Neural progenitor cell (in vitro differentiated cells): ENCODE measurements at places on chromosomes 5 and 9. TPM values are rescaled to one million over a fixed set of nuclear protein-coding genes. Genes with fewer than 3 reads are reported as not detected.
A peak's percentile ranks its signal among the peaks of the same experiment; 100 is the strongest.

The SLC25A51 gene
- total RNA-seq, result 22.6 and 24.6 TPM in 2 replicates

The RNF183 gene
- total RNA-seq, result 0.09 and 0.28 TPM in 2 replicates

The PCDHGB1 gene
- 3.6 and 4.3 TPM in 2 replicates for total RNA-seq

The SPATA31A3 gene
- not detected in 2 replicates for total RNA-seq

The NR5A1 gene
- total RNA-seq, result 1.0 and 3.3 TPM in 2 replicates

The LRRC19 gene
- total RNA-seq, result not detected in 2 replicates

The BAAT gene
- 0.09 and 0.15 TPM in 2 replicates for total RNA-seq

The LVRN gene
- total RNA-seq, result 0.41 and 0.53 TPM in 2 replicates

GRCh38 chr9:116860509-116861120 is 173.5 kb downstream of the TRIM32 start:
- DNase-seq, result peak; percentile 85

DNA sequence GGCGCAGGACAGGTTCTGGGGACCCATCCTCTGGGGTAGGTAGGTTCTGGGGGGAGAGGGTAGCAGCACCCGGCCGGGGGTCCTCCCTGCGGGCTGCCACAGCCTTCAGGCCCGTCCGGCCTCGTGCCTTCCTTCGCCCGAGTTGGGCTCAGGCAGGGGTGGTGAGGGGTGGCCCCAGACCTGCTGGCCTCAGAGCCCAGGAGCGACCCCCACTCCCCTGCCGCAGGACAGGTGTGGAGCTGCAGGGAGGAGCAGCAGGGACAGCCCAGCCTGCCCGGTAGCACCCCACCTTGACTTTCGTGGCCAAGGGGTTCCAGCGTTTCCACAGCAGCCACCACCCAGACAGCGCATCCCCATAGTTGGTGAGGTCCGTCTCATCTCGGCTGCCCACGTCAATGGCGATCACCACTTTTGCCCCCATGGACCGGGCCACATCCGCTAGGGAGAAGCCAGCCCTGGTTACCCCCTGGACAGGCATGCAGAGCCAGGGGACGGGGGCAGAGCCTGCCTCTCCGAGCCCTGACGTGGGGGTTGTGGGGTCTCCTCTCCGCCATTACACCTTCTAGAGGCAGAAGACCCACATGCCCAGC is 3.4 kb upstream of the NSMF start:
- DNase-seq, result no peak

DNA sequence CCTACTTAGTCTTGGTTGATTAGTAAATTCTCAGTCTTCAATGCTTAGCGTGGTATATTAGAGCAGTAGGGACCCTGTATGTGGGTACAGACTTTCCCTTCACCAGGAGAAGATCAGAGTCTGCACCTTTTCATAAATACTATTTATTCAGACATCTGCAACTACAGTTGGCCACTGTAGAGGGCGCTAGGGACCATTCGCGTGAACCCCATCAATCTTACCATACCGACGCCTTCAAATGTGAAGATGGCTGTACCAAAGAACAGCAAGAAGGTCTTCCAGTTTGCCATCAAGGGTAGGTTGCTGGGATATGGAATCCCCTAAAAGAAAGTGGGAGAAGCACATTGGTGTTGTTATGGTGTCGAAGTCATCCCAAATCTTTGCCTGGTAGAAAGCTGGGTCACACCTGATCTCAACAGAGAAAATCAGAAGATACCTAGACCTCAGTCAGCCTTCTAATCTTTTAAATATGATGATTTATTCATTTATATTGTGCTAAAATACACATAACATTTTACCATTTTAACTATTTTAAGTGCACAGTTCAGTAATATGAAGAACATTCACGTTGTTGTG is 19.1 kb downstream of the SLC36A3 start:
- peak; percentile 41 for DNase-seq

GRCh38 chr5:168946363-168946762 is 354.6 kb downstream of the SLIT3 start:
- DNase-seq, result peak; percentile 72

DNA sequence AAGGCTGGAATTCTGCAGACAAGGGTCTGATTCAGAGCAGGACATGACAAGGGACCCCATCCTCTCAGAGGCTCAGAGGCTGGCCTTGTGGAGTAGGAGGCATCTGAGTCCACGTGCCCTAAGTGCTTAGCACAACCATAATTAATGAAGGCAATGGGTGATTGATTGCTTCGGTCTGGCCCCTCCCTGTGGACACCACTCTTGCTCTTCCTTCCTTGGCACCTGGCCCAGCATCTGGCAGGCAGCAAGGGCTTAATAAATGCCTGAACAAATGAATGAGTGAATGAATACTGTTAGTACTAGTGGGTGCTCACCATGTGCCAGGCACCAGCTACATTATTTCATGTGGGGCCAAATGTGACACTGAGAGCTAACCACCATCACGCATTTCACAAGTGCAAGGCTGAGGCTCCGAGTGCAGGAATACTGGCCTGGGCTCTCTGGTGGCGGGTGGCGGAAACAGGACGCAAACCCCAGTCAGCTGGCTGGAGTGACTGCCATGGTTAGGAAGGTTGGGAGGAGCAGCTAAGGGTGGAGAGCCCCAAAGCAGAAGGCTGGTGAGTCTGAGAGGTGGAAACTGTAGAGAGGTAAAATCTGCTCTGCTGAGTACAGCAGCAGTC is 53.6 kb downstream of the ASS1 start:
- DNase-seq, result no peak

- peak; percentile 13 for DNase-seq
These were observed 314.2 kb downstream of the CDK5RAP2 start for GRCh38 chr9:120265791-120266190.

DNA sequence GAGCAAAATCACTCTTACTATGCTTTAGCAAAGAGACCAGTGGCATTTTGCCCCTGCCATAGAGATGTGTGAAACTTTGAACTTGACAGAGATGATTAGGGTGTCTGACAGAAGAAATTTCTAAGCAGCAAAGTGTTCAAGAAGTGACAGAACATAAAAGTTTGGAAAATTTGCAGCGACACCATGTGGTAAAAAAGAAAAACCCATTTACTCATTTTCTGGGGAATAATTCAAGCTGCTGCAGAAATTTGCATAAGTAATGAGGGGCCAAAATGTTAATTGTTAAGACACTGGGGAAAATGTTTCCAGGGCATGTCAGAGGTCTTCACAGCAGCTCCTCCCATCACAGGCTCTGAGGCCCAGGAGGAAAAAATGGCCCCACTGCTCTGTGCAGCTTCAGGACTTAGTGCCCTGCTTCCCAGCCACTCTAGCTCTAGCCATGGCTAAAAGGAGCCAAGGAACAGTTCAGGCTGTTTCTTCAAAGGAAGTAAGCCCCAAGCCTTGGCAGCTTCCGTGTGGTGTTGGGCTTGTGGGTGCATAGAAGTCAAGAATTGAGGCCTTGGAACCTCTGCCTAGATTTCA is 6.1 kb upstream of the AP3B1 start:
- no peak for DNase-seq

DNA sequence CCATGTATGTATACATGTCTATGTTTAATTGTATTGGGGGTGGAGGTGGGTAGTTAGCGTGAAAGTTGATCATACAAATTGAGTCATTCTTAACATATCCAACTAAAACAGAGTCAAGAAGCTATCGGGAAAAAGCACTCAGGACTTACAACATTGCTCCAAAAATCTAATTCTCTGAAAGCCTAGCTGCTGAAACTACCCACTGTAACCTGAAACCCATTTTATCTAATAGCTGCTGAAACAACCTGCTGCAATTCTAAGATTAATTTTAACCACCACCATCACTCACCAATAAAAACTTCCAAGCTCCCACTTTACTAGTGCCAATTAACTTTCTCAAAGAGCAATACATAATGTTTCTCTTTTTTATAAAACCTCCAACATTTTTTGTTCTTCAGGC is 32.2 kb downstream of the KCNV2 start:
- no peak for DNase-seq

GRCh38 chr5:39405083-39405843 is 19.5 kb downstream of the DAB2 start:
- DNase-seq, result no peak

DNA sequence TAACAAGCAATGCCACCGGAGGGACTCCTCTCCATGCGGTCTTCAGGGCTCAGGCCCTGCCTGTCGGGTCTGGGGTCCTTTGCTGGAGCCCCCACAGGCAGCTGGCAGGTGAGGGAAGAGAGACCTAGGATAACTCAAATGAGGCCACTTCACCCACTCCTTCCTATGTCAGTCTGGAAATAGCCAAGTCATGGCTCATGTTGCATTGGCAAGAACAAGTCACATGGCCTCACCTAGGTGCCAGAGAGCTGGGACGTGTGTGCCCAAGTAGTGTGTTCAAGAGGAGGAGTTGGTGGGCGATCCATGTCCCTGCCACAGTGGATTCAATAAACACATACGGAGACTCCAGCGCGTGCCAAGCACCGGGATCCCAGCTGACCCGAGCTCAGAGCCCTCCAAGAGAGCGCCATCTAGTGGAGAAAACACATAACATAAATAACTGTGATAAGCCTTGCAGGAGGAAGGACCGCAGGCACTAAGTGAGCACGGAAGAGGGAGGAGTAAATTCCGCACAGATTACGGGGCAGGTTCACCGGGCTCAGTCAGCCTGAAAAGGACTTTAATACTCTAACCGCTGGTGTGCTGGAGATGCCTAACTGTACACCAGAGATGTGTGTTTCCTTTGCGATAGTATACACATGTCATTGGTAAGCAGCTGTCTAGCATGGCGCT is 580.8 kb downstream of the CCDC171 start:
- peak; percentile 90 for DNase-seq

GRCh38 chr5:140037012-140037411 is 6.1 kb downstream of the NRG2 start:
- no peak for DNase-seq

GRCh38 chr5:88845081-88845697 is 37.8 kb downstream of the MEF2C start:
- no peak for DNase-seq

DNA sequence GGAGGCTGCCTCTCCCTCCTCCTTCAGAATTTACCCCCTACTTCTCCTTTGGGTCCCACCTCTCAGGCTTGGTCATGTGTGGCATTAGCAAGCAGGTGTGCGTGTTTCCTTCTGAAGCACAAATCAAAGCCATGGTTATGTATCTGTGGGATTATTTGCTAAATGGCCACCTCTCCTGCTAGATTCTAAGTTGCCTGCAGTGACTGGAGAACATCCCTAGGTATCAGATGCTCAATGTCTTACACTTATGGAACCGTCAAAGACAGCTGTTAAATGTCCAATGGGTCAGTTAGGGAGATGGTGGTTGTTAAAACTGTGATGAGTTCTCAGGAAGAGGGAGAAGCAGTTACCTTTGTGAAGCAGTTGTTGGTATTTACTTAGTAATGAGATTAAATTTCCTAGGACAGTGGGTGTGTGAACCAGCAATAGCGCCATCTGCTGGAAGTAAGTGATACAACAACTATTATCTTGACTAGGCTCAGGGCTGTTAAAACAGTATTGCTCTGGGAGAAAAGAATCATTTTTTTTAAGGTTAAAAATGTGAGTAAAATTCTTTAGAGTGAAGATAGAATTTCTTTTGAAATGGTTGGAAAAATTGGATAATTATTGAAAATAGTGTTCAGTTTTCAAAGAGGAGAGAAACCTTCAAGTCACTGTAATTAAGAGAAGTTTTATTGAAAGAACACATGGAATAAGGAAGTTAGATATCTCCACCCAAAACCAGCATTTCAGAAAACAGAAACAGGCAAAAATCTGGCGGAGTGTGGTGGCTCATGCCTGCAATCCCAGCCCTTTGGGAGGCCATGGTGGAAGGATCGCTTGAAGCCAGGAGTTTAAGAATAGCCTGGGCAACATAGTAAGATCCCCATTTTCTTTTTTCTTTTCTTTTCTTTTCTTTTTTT is 71.3 kb downstream of the TMC1 start:
- DNase-seq, result peak; percentile 73

DNA sequence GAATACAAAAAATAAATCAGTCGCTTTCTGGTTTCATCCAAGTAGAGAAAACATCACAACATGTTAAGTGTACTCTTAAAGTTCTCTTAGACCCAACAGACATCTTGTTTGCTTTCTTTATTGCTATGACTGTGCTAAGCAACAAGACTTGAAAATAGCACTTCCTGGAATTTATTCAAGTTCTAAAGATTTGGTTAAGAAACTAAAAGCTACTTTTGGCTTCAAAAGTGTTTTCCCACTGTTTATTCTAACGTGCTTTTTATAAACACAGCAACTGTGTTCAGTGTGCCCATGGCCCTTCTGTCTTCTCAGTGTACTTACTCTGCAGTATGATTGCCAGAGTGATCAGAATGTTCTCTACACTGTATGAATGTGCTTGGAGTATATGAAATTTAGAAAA is 109.8 kb downstream of the GIN1 start:
- DNase-seq, result no peak

GRCh38 chr9:88370346-88370745 is 17.9 kb upstream of the SPIN1 start:
- no peak for DNase-seq

GRCh38 chr5:173321886-173322285 is 6.3 kb downstream of the STC2 start:
- DNase-seq, result no peak

- peak; percentile 36 for DNase-seq
These were observed 53.9 kb downstream of the KCNN2 start for GRCh38 chr5:114415760-114416159.

- no peak for DNase-seq
These were observed 188.3 kb downstream of the GNAQ start for GRCh38 chr9:77843076-77843870.

DNA sequence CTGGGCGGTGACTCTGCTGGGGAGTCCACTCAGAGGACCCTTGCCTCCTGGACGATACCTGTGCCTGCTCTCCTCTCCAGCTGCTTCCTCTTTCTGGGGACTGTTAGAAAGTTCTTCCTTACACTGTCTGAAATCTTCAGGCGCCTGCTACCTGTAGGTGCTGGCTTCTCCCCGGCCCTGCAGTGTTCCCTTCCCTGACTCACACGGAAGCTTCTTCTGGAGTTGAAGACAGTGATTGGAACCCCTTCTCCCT is 562 bp downstream of the GSN start:
- no peak for DNase-seq

DNA sequence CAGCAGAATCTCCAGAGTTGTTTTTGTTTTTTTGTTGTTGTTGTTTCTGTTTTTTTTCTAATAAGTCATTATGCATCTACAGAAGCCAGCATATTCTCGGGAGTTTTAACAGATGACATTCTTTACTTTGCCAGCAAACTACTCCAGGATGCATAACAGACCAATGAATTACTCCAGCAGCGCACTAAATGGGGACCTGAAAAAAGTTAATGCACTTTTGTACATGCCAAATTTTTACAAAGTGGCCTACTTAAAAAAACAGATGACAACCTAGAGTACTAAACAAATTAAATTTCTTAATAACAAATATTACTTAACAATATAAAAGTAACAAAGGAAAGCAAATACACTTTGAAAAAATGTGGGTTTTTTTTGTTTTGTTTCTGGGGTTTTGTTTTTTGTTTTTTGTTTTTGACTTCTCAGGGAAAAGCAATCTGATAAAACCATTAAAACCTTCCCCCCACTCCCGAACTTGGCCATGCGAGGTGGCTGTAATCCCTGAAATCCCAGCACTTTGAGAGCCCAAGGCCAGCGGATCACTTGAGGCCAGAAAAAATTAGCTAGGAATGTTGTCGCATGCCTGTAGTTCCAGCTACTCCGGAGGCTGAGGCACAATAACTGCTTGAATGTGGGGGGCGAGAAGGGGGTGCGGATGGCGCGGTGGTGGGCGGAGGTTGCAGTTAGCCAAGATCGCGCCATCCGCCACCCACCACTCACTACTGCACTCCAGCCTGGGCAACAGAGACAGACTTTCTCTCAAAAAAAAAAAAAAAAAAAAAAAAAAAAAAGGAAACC is 352.4 kb downstream of the CETN3 start:
- DNase-seq, result peak; percentile 17
